ENCODE measurements at places on chromosomes 16 and 17.

DNA sequence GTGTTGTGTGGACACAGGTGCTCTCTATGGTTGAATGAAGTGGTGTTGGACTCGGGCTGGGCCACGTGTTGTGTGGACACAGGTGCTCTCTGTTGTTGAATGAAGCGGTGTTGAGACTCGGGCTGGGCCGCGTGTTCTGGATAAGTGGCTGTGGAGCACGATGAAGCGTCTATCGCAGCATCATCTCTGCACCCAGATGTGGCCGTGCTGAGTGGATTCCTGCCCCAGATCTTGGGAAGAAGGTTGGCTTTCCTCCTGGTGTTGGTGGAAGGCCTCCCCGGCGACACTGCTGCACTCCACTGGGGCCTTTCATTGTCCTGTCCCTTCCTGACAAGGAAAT is 69.1 kb downstream of the RPTOR start:
- no peak for DNase-seq

DNA sequence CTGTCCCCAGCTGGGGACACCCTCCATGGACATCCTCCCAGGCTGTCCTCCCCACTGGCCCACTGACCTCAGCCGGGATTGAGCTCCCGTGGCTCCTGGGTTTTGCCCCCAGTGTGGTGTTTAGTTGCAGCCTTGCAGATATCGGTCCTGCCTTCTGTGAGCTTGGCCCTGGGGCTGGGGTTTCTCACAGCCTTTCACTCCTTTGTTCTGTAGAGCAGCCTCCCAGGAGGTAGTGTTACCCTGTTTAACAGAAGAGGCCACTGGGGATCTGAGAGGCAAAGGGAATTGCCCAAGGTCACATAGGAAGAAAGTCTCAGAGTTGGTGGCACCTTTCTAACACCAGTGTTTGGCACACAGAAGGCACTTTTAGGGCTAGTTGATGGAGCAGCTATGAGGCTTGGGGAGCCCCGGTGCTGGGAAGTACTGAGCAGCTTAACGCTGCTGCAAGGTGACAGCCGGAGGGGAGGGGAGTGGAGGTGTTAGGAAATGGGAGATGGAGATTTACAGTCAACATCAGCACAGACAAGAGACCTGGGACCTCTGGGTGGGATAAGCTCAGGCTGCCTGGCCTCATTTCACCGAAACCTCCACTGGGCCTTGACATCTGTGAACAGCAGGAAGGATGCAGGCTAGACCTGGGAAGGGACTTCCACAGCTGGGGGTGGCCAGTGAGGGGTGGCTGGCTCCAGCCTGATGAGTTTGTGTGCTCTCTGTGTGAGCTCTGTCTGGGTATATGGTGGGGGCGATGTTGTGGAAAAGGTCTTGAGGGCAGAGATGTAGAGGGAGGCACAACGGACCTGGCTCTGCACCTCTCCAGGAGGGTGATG is 26.1 kb downstream of the CACNA1G start:
- no peak for DNase-seq

GRCh38 chr17:67629971-67630320 is 87.8 kb upstream of the NOL11 start:
- DNase-seq = peak; percentile 38

GRCh38 chr16:6016530-6017184 is 919.1 kb upstream of the EEF2KMT start:
- DNase-seq = peak; percentile 14

DNA sequence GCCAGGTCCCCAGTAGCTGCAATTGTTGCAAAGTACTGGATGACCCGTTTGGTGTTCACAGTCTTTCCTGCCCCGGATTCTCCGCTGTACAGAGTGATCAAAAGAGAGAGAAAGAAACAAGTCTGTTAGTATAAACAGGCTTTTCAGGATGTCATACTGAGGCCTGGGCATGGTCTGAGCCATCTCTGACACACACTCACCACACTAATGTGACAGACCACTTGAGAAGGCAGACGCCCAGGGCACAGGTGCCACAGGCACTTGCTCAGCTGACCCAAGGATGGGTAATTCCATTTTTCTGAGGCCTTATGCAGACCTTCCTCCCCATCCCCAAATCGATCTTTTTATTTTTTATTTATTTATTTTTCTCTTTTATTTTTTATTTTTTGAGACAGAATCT is 7.5 kb downstream of the MYH3 start:
- no peak for DNase-seq

DNA sequence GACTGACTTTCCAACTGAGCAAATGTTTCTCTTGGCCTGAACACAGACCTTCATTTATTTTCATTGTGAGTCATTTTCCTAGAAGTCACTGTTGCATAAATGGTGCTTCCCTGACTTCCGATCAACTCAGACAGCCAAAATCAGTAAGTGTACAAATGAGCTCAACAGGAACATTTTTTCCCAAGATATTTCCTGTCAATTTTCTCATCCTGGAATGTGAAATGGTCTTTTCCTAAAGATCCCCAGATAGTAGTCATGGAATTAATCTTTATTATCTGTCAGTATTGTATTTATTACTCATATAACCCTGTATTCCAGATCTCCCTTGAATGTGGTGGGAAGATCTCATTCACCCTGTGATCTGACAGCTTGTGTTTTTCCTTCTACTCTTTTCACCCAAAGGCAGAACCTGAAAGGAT is 360.3 kb upstream of the KIF2B start:
- peak; percentile 72 for DNase-seq

GRCh38 chr17:57994436-57994835 is 6.4 kb upstream of the VEZF1 start:
- no peak for DNase-seq

DNA sequence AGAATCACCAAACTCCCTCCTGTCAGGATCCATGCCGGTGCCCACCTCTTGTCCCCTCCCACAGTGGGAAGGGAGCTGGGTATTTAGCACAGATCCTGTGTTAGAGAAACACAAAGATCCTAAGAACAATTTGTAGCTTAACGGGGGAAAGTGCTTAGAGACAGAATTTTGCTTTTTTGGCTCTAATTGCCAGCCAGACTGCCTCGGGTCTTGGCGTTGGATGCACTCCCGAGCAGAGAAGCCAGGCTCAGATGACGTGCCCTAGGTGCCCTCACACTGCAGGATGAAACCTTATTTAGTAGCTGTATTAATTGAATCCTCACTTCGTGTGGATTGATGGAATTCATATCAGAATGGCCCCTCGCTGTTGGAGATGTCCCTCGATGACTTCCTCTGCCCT is 22.5 kb upstream of the MAF start:
- no peak for DNase-seq

GRCh38 chr17:32903774-32904673 is 23.9 kb upstream of the TMEM98 start:
- DNase-seq = no peak

- peak; percentile 59 for DNase-seq
These were observed 114.6 kb upstream of the TNRC6C start for GRCh38 chr17:77843896-77844295.

DNA sequence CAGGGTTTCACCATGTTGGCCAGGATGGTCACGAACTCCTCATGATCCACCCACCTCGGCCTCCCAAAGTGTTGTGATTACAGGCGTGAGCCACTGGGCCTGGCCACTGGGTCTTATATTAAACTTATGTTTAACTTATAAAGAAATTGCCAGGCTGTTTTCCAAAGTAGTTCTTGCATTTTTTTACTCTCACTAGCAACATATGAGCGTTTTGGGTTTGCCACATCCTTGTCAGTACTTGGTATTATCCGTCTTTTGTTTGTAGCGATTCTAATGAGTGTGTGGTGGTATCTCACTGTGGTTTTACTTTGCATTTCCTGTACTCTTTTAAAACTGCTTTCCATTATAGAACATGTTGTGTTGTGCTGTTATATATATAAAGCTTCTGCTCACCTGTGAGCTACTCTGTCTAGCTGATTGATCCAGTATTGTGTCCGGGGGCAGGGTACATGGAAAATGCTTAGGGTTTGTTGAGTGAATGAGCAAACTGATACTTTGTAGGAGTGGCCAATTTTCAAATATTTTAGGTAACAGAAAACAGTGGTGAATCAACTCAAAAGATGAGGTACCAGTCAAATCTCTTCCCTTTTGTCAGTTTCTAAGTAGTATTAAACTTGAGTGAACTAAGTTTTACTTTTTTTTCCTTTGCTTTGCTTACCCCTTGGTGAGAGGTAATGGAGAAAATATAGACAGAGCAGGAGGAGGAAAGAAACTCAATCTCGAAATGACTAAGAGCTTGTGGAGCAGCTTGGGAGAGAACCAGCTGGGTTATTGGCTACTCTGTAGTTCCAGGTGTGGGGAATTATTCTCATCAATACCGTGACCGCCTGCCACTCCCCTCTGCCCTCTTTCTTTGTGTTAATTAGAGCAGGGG is 75.8 kb downstream of the PITPNC1 start:
- no peak for DNase-seq

GRCh38 chr17:57425431-57425830 is 169.1 kb downstream of the MSI2 start:
- no peak for DNase-seq

GRCh38 chr16:75576384-75576811 is 10.2 kb downstream of the GABARAPL2 start:
- no peak for DNase-seq

DNA sequence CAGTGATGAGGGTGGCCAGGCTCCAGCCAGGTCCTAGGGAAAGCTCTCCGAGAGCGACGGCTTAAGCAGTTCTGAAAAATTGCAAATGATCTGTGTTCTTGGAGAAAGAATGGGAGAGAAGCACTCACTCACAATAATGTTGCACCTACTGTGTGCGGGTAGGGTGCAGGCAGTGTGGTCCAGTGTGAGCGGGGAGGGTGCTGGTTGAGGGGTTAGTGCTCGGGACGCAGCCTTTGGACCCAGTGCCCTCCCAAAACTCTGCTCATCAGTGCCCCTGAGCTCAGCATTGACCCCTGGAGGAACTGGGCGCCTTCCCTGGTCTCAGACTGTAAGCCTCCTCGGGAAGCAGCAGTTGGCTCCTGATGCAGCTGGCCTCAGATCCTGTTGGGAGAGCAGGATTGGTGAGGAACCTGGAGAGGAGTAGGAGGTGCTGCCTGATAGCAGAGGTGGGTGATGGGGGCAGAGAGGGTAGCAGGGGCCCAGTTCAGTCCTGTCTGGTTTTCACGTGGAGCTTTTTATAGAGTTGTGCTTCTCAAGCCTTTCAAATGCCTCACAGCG is 23.6 kb upstream of the ZNF750 start:
- no peak for DNase-seq

DNA sequence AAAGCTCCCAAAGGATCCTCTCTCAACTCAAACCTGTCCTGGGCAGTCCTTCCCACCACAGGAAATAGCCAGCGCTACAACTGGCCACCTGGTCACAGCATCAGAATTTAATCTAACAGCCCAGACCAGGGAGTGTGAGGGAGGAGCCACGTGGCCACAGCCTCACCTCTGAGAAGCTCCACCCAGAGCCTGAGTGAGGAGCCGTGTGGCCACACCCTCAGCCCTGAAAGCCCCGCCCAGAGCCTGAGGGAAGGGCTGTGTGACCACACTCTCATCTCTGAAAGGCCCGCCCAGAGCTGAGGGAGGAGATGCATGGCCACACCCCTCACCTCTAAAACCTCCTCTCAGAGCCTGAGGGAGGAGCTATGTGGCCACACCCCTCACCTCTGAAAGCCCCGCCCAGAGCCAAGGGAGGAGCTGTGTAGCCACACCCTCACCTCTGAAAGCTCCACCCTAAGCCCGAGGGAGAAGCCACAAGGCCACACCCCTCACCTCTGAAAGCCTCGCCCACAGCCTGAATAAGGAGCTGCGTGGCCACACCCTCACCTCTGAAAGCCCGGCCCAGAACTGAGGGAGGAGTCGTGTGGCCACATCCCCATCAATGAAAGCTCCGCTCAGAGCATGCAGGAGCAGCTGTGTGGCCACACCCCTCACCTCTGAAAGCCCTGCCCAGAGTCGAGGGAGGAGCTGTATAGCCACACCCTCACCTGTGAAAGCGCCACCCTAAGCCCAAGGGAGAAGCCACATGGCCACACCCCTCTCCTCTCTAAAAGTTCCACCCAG is 28.6 kb downstream of the SLC38A8 start:
- peak; percentile 98 for DNase-seq

DNA sequence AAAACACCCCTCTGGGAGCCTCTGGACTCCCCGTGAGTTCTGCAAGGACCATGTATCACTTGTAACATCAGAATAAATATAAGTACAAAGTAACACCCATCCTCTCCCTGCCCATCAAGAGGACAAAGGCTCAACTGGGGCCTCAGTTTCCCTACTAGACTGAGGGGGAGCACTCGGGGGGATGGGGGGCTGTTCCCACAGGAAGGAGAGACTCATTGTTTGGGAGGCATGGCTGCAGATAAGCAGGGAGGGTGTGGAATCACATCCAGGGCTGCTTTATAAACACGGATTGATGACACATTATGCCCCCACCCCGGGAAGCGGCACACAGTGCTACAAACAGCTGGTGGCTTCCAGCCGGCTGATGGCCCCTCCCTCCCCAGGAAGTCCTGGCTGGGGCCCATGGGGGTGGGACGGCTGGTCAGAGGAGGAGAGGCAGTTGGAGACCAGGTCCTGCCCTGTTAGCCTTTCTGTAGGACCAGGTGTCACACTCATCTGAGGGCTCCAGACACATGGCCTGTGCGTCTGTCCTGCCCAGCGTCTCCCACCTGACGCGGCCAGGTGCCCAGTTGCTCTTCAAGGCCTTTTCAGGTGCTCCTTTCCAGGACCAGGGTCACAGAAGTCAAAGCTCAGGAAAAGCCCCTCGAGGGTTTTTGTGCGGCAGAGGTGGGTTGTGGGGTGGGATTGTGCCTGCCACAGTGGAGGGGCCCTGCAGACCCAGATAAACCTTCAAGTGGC is 1.3 kb upstream of the MPG start:
- DNase-seq = peak; percentile 25

DNA sequence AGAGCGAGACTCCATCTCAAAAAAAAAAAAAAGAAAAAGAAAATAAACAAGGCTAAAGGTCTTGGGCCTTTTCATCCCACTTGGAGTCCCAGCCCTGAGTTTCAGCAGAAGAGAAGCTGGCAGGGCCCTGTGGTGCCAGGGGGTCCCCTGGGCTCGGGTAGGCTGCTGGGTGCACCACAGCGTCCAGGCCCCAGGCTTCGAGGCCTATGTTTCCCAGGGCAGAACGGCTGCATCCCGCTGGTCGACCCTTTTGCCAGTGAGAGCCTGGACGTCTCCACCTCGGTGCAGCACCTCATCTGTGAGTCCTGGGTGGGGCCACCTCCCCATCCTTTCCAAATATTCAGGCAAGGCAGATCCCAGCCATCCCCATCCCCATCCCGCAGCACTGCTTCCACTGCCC is 2.2 kb downstream of the TMEM235 start:
- no peak for DNase-seq

DNA sequence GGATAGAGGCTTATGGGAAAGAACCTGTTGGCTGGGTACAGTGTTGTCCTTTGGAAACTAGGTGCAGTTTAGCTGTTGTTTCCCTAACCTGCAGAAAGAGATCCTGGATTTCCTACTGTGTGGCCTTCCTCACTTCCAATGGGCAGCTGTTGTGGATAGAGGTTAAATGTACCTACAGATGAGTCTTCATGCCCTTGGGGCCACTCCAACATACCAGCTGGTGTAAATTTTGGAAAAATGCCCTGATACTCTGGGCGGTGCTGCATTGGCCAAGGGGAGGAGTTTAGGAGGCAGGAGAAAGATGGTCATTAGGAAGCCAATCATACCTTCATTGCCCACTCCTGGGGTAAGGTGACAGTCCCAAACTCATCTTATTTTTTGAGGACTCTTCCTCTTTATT is 70.2 kb downstream of the SNX11 start:
- no peak for DNase-seq

All from mammary epithelial cell (primary cell).